HEK293T (cell line): ENCODE measurements at places on chromosomes 6 and 20.

- no peak for DNase-seq
Measured at GRCh38 chr6:43524483-43524961, 7.6 kb downstream of the POLR1C start.

DNA sequence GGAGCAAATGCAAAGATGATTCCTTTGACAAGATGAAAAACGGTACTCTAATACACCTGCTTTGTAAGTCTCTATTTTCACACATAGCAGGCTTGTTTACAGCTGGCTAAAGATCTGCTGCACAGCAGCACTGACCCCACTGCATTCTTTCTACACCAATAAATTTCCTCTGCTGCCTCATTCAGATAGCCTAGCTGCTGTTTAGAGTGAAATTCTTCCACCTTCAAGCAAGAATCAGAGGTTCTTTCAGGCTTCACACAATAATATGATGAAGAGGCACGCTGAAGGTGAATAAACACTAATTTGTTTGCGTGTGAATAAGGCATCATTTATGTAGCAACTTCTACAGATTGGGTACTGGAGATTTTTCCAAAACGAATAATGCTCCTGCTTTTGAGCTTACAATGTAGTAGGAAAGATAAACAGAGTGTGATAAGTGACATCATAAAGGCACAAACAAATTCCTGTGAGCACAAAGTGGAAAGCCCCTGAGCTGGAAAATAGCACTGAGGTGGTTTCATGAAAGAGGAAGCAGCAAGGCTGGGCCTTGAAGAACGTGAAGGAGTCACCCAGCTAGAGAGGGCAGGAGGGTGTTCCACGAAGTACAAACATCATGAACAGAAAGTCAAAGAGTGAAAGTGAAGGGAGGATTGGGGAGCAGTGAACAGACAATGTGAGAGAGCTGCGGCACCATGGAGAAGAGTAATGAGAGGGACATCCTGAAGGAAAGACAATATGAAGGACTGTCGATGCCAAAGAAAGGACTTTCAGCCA lies 543.4 kb downstream of the CD83 start:
- DNase-seq: no peak

DNA sequence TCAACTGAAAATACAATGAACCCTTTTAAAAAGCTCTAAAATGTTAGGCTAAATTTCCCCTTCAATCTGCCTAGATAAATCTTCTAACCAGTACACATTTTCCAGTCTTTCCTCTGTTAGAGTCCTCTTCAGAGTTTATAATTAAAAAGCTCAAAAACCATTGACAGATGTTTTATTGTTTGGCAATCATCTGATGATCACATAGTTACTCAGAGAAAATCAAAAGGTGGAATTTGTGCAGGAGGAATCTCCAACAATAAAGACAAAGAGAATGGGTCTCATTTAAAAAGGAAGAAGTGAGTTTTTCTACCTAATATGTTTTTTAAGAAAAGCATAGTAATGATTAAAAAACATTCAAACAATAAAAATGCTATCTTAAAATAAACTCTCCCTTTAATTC lies 3.1 kb downstream of the TRAPPC3L start:
- no peak for DNase-seq

GRCh38 chr6:47655719-47656595 lies 42.4 kb upstream of the ADGRF4 start:
- no peak for DNase-seq

- DNase-seq: no peak
Measured at GRCh38 chr6:152184917-152185574, 377.6 kb downstream of the ESR1 start.

- no peak for DNase-seq
Measured at GRCh38 chr6:139425780-139426179, 51.3 kb upstream of the CITED2 start.

DNA sequence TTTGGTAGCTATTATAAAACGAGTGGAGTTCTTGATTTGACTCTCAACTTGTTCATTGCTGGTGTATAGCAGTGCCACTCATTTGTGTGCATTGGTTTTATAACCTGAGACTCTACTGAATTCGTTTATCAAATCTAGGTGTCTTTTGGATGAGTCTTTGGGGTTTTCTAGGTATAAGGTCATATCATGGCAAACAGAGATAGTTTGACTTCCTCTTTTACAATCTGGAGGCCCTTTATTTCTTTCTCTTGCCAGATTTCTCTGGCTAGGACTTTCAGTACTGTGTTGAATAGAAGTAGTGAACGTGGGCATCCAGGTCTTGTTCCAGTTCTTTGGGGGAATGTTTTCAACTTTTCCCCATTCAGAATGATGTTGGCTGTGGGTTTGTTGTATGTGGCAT lies 38.8 kb downstream of the SUMO4 start:
- no peak for DNase-seq

DNA sequence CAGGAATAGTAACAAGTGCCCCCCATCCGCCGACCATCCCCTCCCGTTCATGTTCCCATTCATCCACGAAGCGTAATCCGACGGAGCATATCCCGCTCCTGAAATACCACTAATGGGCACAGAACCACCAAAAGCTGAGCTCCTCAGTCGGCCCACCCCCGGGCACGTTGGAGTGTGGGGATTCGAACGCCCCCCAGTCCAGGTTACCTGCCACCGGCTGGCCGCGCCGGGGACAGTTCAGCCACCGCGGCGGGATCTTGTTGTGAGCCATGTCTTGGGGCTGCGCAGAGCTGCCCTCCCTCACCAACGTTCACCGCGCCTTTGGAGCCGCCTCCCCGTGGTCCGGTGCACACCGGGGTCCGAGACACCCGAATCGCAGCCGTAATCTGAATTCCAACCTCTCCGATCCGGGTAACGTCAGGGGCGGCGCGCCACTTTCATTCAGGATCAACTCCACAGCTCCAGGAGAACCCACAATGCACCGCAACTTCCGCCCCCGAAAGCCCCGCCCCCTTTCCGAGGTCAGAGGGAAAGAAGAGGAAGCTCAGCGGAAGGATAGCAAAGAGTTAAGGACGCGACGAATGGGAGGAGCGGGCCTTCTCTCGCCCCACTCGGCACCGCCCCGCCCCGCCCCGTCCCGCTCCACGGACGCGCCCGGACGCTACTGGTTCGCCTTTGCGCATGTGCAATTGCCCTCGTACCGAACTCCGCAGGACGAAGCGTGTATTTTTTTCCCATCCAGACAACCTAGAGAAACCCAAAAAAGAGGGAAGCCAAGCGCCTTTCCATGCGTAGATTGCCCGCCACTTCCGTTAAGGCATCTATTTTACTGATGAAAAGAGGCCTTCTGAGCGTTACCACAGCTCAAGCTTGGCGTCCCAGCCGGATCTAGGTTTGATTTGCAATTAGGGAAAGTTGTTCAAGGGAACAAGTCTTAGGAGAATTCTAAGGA lies at the start of gene RNGTT:
Gene RNGTT, minus strand, starts transcription at position 480 of the 952 bp plus-strand sequence. Its CDS starts 209 bp downstream, at position 271.
- DNase-seq: peak; percentile 98

DNA sequence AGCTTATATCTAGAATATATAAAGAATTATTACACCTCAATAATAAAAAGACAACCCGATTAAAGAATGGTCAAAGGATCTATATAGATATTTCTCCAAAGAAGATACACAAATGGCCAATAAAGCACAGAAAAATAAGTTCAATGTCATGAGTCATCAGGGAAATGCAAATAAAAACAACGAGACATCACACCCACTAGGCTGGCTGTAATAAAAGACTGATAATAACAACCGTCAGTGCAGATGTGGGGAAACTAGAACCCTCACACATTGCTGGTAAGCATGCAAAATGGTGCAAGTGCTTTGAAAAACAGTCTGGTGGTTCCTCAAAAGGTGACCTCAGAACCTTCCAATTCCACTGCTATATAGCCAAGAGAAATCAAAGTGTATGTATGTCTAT lies 33.0 kb downstream of the TBX18 start:
- DNase-seq: no peak

DNA sequence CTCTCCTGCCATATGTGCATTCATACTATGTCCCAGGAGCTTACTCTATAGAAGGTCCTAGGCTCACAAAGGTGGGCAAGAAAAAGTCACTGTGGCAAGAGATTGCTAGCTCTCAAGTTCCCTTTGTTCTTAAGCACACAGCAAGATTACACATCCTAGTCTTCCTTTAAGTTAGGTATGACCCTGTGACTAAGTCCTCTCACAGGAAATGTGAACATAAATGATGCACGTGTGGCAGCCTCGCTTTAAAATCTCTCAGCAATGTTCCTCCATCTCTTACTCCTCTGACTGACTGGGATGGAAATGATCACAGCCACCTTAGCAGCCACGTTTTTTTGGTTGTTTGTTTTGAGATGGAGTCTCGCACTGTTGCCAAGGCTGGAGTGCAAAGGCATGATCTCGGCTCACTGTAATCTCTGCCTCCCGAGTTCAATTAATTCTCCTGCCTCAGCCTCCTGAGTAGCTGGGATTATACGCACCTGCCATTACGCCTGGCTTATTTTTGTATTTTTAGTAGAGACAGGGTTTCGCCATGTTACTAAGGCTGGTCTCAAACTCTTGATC lies 35.7 kb upstream of the HAO1 start:
- no peak for DNase-seq

DNA sequence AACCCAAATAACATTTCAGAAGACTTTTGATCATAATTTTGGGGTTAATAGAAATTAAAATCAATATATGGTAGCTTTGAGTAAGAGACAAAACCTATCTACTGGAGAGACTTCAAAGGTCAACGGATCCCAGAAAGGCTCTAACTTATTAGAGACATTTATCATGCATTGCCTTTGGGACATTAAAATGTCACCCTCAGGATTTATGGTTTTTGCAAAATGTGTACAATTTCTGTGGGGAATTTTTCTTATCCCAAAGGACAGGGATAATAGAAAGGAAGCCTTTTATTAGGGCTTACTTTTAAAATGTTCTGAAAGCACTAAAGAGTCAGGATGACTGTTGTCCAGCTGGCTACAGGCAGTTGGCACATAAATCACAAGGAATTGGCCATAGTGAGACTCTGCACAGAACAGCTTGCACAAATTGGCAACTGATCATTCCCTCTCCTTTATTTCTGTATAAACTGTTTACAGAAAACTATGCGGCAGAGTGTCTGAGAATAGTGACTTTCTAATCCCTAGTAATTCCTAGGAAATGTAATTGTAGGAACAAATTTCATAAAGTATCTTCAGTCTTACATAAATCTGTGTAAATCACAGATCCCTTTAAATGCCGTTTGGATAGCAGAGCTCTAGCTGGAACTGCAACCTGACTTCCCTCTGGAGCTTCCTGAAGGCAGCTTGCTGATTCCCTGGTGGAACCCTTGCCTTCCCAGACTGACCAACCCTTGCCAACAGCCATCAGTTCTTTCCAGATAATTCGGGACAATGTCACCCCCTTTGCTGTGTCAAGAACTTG lies 201.1 kb upstream of the PREP start:
- DNase-seq: no peak

DNA sequence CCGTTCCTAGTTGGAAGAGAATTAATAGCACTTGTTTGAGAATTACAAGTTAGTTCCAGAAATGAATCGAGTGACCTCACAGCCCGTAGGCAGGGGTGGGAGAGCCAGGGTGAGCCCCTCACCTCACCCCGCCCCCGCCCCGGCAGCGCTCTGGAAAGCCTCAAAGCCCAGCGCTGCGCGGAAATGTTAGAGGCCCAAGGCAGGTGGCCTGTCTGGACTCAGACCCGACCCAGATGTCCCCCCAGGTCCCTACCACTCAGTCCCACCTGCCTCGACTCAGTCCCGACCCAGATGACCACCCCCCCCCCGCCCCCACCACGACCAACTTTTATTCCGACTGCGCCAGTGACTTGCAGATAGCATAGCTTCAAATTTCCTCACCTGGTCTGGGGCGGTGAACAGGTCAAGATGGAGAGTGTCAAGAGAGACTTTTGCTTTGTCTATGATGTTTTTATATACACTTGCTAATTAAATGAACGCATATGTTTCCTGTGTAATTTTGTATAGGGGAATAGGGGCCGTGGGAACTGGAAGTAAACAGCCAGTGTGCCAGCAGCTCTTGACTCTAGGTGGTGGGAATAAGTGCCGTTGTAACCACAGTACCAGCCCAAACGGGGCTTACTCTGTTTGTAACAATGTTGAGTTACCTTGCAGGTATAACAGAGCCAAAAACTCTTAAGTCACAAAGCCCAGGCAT lies 1.2 kb upstream of the PXDC1 start:
- no peak for DNase-seq

GRCh38 chr6:49632727-49633126 lies 3.9 kb downstream of the RHAG start:
- no peak for DNase-seq

DNA sequence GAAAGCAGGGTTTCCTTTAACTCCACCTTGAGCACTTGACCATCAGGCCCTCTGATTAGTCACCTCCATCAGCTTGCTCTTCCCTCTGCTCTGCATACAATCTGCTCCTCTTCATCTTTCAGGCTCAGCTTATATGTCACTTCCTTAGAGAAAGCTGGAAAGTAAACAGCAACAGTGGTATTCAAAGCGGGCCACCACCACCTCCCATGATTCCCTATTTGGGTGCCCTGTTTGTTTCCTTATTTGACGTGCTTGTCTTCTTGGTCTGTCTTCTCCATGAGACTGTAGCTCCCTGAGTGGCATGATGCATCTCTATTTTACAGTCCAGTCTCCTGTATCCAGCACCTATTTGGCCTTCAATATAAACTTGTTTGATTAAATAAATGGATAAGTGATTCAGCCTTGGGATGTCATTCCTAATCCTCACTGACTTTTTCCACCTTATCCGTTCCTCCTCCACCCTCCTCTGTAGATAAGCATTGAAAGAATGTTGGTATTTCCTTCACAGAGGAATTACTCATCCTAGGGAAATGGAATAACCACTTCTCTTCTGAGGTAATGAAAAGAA lies 102.8 kb upstream of the SGK1 start:
- no peak for DNase-seq

DNA sequence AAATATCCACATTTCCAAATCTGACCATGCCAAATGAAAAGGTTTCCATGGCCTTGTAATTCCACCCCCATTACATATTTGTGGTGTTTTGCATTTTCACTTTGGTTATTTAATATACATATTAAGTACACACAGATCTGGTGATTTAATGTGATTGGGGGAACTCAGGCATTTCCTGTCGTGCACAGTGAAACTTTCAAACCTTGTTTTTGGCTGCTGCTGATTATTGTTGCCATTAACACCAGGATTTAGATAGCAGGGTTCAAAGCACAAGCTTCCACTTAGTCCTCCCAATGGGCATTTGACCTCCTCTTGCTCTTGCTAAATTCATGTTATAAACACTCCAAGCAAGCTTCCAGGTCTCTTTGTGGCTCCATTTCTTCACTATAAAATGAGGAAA lies 166.5 kb downstream of the SOBP start:
- DNase-seq: no peak

GRCh38 chr6:11275598-11275997 lies 43.1 kb upstream of the NEDD9 start:
- DNase-seq: no peak

- DNase-seq: no peak
Measured at GRCh38 chr6:165580136-165580535, 82.9 kb downstream of the PDE10A start.

DNA sequence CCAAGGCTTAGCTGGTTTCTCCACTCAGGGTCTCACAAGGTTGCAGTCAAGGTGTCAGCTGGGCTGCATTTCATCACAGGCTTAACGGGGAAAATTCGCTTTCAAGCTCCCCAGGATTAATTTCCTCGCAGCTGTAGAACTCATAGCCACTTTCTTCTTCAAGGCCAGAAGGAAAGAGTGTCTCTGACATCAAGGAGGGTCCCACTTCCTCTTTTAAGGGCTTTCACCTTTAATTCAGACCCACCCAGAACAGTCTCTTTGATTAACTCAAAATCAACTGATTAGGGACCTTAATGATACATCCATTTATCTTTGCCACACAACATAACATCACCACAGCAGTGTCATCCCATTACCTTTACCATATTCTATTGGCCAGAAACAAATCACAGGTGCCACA lies 183.3 kb upstream of the ARID1B start:
- DNase-seq: no peak
